Activated CD4-positive, alpha-beta T cell treated with anti-CD3 and anti-CD28 coated beads, Interleukin-2, amount 50 U/mL, for 24 hours (primary cell): ENCODE measurements at places on chromosomes 16 and 17.

DNA sequence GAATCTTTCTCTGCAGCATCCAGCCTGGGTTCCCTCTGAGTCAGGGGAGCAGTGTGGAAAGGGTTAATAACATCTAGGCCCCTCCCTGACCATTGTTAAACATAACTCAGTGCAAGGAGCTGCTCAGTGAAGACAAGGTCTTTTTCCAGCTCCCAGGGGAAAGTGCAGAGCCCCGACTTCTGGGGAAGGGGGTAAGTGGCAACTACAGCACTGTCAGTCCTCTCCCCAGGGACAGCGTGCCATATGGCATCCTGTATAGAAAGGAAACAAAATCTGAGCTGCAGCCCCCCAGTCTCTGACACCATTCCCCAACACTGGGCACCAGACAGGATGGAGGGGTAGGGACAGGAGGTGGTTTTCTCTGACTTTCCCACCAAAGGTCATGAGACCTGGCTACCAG, 7.8 kb downstream of the MRPL27 start:
- DNase-seq = no peak

DNA sequence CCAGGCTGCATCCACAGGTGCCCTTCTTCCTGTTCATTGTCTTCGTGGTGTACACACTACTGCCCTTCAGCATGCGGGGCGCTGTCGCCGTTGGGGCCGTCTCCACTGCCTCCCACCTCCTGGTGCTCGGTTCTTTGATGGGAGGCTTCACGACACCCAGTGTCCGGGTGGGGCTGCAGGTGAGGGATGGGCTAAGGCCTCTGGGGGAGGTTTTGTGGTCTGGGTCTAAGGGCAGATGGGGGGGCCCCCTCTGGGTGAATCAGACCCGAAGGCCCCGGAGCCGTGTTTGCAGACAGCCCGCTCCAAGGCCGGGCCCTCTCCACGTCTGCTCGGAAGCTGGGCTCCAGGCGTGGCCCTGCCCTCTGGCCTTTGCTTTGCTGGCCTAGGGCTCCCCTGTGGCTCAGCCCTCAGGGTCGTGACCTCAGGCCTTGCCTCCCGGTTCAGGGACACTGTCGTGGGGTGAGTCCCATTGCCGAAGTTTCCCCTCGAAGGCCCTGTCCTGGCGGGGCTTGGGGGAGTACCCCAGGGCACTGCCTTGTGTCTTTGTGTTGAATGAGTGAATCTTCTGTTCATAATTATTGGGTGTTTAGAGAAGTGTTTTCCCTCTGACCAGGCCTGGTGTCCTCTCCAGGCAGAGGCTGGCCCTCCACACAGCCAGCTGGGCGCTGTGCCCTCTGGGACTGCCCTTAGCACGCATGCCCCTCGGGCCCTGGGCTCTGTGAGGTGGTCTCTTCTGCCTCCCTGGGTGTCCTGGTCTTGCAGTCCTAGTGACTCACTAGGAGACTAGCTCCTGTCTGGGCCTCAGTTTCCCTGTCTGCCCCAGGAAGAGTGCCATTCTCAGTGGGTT, 25.6 kb downstream of the ADCY7 start:
- DNase-seq = no peak

DNA sequence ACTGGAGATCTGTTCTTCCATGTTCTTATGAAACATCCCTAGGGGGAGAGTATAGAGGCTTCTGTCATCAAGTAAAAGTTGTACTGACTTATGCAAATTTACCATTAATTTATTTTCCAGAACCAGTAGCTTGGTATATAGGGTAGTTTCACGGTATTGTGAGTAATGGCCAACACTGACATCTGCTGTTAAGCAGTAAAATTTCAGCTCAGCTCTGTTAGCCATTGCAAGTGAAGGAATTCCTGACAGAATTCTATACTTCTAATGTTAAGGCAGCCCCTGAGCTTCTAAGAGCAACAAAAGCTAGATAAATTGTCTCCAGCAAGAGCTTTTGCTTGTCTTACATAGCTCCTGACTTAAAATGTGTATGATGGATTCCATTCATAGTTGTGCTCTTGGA, 613.5 kb upstream of the C16orf82 start:
- no peak for DNase-seq

DNA sequence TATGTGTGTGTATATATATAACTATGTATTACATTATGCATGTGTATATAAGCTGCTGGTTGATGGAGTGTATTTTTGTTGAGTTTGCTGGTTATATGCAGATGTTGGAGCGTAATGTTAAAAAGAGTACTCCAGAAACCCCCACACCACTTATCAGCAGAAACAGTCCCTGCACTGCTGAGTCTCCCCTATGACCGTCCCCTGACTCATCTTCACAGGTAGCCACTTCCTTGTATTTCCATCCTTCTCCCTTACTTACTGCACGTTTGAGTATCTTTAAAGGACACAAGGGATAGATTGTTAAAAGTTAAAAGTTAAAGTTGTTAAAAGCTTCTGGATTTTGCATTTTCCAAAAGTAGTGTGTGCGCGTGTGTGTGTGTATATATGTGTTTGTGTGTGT, 853.9 kb upstream of the EEF2KMT start:
- no peak for DNase-seq

GRCh38 chr16:85046931-85047866, 19.6 kb downstream of the KIAA0513 start:
- no peak for DNase-seq
